ENCODE measurements at places on chromosomes 7 and 10. TPM values are rescaled to one million over a fixed set of nuclear protein-coding genes. Genes with fewer than 3 reads are reported as not detected.

The C7orf57 gene
- 0.42 TPM for total RNA-seq

The AKR1C4 gene
- total RNA-seq: not detected

DNA sequence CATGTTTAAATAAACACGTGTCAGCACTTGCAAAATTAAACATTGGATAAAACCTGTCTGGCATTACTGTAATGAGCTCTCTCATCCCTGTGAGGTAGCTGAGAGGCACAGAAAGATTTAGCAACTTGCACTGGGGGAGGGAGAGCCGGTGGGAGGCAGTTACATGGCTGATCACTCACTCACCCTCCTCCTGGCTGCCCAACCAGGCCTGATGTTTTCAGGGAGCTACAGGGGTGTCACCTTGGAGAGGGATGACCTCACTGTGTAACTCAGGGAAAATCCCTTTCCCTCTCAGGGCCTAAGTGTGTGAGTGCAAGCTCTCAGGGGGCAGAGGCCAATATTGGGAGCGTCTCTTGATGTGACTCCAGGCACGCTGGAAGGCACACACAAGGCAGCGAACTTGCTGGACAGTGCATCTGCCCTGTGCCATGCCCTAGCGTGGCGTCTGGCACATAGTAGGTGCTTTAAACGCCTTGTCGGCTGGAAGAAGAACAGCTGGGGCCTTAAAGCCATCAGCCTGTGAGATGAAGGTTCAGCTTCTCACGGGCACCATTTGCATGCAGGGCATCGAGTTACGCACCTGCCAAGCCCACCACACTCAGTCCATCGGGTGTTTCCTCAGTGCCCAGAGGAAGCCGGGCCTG is 51.1 kb downstream of the ELFN1 start:
- DNase-seq: no peak

DNA sequence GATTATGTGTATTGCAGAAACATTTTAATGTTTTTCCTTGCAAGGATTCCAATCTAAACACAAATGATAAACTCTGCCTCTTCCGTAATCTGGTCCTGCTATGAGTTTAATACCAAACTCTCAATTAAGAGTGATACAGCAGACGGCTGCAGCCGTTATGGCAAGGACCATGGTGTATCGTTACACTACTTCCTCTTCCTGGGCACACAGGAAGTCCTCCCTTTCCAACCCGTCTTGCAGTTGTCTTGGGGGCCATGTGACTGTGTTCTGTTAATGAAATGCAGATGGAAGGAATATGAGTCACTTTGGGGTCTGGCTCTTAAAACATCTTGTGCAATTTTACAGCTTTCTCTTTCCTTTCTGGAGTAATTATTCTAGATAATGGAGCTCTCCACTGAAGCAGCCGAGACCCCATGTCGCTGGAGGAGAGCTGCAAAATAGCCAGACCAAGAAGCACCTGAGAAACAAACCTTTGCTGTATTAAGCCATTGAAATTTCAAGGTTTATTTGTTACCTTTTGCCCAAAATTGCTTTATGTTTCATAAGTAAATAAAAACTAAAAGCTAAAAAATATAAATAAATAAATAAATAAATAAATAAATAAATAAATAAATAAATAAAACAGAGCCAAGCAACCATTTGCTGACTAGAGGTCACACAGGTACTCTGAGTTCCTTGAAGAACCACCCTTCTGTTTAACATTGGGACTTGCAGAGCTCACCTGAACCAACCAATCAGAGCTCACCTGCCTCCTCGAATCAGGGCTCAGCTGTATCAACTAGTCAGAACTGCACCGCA is 74.7 kb downstream of the FRMPD2 start:
- DNase-seq: no peak

- no peak for DNase-seq
These were observed 37.7 kb upstream of the GOLGA7B start for GRCh38 chr10:97811958-97812357.

DNA sequence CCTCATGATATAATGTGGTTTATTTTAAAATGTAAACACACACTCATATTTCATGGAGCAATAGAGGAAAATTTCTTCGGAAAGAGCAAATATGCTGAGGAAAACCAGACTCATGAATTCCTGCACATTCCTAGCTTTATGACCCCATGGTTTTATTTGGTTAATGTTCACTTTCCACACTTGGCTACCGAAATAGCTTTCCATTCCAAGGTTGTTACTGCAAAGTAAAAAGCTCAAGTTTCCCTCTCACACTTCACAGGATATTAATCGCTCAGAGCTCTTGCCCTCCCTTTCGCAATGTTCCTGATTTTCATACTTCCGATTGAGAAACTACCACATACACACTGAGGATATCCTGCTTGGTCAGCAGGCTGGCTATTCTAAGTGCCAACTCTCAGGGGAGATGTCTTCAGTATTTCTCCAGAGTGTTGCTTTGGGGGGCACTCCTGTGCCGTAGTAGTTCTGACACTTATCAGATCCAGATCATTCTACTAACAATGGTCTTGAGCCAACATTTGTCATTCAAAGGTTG is 77.5 kb upstream of the STEAP1B start:
- no peak for DNase-seq

- DNase-seq: no peak
These were observed 99.1 kb downstream of the CABCOCO1 start for GRCh38 chr10:61761825-61762217.

GRCh38 chr7:130141161-130141883 is 63.9 kb downstream of the TMEM209 start:
- peak; percentile 97 for DNase-seq

DNA sequence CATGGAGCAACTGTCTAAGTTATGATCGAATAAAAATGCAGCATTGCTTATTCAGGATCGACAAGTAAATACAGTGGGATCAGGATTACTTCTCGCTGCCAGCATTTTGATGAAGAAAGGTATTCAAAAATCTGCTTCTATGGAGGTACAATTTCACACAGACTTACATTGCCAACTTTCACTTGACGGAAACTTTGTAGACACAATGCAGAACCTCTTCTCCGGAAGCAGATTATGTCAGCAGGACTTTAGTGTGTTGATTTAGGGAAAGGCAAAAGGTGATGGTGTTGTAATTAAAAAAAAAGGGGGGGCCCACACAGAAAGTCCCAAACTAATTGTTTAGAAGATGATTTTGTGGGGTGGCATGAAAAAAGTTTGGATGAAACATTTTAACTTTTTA is 462.4 kb upstream of the KLF6 start:
- DNase-seq: no peak

- no peak for DNase-seq
These were observed 45.3 kb upstream of the RAPGEF5 start for GRCh38 chr7:22402250-22402649.

DNA sequence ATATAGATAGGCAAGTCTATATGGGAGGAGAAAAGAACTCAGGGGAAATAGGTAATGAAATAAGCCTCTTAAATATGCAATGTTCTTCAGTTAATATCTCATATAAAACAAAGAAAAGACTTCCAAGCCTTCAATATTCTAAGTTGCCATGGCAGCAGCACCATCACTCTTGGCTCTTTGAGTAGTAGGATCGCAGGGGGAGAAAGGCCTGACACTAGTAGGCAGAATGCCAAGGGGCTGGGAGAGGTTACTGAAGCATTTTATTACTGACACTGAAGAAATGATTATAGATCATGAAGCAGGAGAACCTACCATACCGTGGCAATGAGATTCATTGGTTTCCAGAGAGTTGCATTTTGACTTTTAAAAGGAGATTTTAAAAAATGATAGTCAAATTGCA is 193.9 kb downstream of the NXPH1 start:
- peak; percentile 33 for DNase-seq

DNA sequence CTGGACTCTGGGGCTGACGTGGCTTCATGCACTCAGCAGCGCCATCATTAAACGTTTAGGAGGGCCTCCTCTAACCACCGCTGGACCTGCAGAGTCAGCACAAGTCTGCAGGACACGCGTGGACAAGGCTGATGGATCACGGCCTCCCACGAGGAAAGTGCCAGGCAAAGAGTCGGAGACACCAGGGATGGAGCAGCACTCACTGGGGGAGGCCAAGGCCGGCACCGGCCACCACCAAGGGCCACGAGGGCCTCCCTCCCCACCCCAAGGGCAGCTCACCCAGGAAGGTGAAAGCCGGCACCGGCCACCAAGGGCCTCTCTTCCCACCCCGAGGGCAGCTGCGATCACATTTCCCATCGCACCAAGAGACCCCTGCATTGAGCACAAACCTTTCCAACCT is 91.5 kb downstream of the DIP2C start:
- DNase-seq: no peak

- DNase-seq: no peak
These were observed 15.3 kb downstream of the ECHDC3 start for GRCh38 chr10:11757454-11757820.
